ENCODE measurements at places on chromosomes 12 and 14. TPM values are rescaled to one million over a fixed set of nuclear protein-coding genes. Genes with fewer than 3 reads are reported as not detected.

Gene EMP1
- total RNA-seq = 9.6 TPM

Gene ZBTB42
- 3.3 TPM for total RNA-seq

Gene IRAK3
- 0.13 TPM for total RNA-seq

Gene GPR84
- 0.16 TPM for total RNA-seq

Data from CD8-positive, alpha-beta memory T cell (primary cell).